SW480 (cell line): ENCODE measurements at places on chromosomes 3 and 15.

GRCh38 chr15:45378913-45379262 lies 544 bp upstream of the GATM start:
- DNase-seq = no peak

GRCh38 chr3:55718074-55718473 lies 231.0 kb upstream of the WNT5A start:
- DNase-seq = no peak

GRCh38 chr3:27577504-27577903 lies 93.3 kb upstream of the SLC4A7 start:
- no peak for DNase-seq

- no peak for DNase-seq
Observed at GRCh38 chr15:64665179-64665578, 110.2 kb downstream of the RBPMS2 start.

DNA sequence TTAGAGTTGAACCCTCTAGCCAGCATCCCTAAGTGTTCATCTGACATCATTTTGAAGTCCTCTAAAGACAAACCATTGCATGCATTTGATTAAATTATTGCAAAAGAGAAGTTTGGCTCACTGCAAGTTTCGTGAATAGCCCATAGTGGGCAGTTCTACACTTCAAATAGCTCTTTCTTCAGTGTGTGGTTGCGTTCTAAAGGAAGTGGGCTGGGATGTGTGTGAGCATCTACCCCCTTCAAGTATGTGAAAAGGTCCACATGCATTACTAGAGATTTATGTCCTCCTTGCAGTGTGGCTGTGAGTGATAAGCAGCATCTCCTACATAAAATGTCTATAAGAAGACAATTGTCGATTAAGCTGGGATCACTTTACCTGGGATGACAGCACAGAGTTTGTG lies 54.6 kb downstream of the SST start:
- DNase-seq = no peak

GRCh38 chr3:34361921-34362320 lies 563.5 kb downstream of the PDCD6IP start:
- DNase-seq = no peak

DNA sequence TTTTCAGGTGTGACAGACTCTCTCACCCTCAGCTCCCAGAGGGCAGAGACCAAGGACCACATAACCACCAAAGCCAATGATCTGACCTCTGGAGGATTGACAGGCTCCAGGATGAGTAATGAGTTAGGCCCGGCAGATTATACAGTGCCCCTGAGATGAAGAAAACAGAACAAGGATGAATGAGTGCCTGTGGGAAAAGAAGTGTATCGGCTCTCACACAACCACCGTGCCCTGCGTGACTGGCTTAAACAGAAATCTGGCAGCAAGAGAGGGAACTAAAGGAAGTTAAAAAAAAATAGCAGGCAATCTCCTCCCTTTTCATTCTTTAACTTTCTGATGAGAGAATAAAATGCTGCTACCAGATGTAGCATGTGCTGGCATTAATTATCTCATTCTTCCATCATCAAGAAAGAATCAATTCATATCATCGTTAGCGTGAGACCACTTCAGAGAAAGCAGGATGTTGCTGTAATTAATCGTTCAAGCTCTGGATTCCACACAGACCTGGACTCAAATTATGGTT lies 227.5 kb upstream of the COL8A1 start:
- no peak for DNase-seq

GRCh38 chr3:45792036-45792435 lies 4.3 kb downstream of the SLC6A20 start:
- DNase-seq = no peak

DNA sequence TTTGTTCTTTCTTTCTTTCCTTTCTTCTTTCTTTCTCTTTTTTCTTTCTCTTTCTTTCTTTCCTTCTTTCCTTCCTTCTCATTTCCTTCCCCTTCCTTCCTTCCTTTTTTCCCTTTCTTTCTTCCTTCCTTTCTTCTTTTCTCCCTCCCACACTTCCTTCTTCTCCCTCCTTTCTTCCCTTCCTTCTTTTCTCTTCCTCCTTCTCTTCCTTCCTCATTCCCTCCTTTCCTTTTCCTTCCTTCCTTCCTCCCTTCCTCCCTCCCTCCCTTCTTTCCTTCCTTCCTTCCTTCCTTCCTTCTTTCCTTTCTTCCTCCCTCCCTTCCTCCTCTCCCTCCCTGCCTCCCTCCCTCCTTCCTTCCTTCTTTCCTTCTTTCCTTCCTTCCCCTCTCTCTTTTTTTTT lies 755.7 kb upstream of the GRM7 start:
- no peak for DNase-seq

DNA sequence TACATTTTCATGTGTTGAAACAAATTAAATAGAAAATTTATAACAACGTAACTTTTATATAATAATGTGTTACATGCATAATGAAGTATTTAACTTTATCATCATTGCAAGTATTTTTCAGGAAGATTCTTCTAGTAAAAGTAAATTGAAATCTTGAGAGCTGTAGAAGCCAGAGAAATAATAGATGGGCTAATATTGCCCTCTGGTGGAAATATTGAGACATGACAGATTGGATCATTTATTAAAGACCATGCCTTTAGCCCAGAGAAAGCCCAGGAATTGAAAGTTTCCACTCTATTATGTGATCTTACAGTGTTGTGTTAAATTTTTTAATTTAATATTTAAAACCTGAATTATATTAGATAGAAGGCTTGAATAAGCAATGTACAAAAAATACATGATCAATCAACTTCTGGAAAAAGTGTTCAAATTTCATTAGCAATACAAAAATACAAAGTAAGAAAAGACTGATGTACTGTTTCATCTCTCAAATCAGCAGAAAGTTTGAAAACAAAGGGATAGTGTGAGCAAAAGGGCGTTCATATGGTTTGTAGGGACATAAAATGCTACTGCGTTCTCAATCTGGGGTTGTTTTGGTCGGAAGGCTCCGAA lies 52.7 kb upstream of the SPTSSB start:
- DNase-seq = peak; percentile 47

DNA sequence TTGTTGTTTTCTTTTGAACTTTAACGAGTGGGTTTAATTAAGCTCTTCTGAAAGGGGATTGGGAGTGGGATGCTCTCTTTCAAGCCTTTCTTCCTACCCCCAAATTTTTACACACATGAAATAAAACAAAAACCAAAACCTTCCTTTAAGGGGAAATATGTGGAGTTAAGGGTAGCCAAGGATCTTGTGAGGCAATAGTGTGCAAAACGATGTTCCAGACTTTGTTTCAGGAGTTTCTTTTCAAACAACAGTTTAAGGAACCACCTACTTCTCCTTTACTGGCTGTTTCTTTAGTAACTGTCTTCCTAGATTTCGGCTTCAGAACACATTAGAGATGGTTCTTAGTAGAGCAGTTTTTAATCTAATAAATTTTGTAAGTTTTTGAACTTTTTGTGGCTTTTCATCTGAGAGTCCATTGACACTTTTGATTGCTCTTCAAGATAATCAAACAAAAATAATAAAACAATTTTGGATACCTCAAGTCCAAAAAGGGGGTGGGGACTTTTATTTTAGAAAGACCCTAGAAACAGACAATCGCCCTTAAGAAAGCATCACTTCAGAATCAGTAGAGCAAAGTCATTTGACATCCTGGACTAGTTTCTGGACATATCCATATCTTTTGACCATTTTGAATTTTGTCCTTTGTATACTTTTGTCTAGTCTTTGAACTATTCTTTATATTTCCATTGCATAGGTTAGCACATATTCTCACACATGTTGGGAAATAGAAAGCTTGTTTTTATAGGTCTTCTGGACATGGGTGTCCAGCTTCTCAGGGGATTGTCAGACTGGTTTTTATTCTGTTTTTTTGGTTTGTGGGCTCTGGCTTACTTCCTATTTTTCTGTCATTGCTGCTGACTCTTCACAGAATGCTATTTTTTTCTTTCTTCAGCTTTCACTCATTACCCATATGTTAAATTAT lies 6.0 kb downstream of the DIPK2A start:
- DNase-seq = no peak

DNA sequence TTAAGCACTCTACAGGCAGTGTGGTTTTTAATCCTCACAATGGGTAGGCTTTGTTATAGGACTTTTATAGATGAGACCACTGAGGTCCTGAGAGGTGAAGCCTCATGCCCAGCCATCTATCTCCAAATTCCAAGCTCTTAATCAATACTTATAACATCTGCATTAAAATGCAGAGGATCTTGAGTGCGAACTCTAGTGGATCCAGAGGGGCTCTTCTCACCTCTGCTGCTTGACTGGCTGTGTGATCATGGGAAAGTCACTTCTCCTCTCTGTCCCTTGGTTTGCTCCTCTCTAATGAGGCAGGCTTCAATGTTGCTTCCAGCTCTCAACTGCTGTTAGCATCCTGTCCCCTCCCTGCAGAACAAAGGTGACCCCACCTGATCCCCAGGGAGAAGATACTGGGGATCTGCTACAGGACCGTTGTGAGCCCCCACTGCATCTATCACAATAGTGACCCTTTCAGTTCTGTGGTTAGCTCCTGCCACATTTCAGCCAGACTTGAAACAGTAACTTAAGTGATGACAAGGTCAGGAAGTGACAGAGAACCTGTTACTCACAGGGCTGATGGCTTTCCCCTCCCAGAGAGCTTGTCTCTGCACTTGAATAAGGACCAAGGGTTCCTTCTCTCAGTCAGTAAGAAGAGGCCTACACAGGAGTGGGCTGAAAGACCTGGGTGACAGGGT lies 1.3 kb downstream of the SLC27A2 start:
- DNase-seq = peak; percentile 25

DNA sequence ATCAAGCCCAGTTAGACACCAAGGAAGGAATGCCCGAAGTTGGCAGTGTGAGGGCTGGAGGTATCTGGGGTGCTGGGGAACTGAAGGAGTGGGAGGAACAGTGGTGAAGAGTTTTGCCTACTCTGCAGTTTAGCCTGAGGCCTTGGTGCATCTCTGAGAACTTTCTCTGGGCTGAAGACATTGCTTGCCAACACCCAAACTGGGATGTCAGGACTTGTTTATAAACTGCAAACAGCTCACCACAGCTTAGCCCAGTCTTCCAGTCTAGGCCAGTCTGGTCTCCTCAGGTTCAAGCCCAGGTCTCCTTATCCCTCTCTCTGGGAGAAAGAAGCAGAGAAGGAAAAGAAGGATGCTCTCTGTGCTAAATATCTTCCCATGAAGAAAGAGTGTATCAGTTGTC lies 68.0 kb upstream of the BOC start:
- no peak for DNase-seq

DNA sequence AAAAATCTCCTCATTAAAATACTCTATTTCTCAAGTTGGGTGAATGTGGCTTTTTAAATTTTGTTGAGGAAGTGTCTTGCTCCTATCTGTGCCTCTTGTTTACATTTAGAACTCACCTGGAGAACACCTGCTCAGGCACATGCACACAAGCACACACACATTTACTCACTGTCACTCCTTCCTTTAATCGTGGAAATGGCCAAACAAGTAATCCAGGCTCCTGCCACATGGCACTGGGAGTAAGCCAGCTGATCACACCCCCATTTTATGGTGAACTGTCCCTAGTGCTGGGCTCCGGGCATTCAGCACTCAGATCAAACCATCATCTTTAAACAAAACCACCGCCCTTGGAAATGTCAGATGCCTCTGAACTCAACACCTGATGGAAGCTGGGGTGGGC lies 204.7 kb upstream of the BHLHE40 start:
- no peak for DNase-seq

DNA sequence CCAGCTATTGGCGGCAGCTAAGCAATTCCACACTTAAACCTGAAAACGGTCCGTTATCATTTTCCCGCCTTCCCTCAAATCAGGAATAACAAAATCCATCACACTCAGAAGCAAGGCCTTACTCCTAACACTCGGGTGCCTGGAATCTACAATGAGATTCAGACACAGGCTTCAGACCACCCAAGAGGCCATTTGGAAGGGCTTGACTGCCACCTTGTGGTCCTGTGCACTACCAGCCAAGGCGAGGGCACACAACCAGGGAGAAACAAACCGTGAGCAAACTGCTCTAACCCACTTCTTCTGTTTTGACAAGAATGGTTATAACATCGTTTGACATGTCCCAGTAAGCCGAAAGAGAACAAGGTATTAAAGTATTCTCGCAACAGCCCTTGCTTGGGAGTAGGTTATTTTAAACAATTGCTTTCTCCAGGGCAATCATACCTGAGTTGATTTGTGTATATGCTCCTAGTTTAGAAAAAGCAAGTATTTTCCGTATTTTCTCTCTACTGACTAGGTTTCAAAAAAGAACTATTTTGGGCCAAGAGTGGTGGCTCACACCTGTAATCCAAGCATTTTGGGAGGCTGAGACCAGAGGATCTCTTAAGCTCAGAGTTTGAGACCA lies 40.1 kb upstream of the TAFA4 start:
- DNase-seq = peak; percentile 62

DNA sequence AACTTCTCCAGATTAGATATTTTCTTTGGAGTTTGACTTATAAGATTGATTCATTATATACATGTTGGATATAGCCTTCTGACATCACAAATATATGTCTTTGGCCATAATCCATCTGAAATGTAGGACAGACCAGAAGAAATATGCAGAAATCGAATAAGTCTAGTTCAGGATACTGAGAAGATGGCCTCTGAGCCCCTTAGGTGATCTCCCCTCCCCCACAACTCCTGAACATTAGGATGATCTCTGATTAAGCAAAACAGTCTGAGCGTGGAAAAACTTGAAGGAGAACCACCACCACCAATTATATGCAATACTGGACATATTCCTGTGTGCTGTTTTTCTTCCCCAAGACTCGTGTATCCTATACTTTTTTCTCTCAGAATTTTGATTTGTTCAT lies 3.2 kb downstream of the SETD5 start:
- no peak for DNase-seq

- no peak for DNase-seq
Observed at GRCh38 chr3:136883967-136884720, 22.1 kb downstream of the NCK1 start.

DNA sequence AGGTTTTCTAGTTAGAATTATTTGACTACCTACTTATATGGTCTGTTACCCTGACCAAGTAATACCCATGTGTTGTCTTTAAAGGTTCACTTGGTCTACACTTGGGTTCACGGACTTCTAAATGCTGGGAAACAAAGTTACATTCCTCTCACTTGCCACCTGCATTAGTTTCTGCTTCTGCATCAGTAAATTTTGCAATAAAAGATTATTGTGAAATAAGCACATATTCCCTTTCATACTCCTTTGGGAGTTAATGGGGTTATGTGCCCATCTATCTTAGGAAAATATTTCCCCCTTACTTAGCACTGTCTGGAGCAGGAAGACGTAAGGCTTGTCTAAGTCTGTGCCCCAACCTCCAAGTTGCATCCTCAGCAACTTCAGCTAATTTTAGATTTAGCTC lies 160.7 kb downstream of the FRMD5 start:
- no peak for DNase-seq

- no peak for DNase-seq
Observed at GRCh38 chr3:79202471-79203143, 565.2 kb downstream of the ROBO1 start.

- DNase-seq = no peak
Observed at GRCh38 chr3:113253702-113254101, 42.3 kb downstream of the BOC start.

GRCh38 chr3:136958939-136959338 lies 1.2 kb downstream of the IL20RB start:
- DNase-seq = no peak

DNA sequence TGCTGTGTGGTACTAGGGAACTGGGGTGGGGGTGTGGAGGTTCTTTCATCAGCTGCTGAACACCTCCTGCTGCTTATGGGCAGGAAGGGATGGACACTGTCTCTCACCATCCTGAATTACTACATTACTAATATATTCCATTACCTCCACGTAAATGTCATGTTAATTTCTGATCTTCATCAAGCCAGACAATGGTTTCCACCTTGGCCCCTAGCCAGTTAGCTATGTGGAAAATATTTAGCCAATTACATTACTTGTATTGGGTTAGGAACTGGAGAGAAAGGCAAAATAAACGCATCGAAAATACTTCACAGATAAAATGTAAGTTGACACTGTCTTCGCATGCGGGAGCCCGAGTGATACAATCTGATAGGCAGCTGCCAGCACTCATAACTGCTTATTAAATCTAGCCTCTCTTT lies 95.1 kb downstream of the FOXP1 start:
- no peak for DNase-seq
